ENCODE measurements at places on chromosomes 3 and 15.

DNA sequence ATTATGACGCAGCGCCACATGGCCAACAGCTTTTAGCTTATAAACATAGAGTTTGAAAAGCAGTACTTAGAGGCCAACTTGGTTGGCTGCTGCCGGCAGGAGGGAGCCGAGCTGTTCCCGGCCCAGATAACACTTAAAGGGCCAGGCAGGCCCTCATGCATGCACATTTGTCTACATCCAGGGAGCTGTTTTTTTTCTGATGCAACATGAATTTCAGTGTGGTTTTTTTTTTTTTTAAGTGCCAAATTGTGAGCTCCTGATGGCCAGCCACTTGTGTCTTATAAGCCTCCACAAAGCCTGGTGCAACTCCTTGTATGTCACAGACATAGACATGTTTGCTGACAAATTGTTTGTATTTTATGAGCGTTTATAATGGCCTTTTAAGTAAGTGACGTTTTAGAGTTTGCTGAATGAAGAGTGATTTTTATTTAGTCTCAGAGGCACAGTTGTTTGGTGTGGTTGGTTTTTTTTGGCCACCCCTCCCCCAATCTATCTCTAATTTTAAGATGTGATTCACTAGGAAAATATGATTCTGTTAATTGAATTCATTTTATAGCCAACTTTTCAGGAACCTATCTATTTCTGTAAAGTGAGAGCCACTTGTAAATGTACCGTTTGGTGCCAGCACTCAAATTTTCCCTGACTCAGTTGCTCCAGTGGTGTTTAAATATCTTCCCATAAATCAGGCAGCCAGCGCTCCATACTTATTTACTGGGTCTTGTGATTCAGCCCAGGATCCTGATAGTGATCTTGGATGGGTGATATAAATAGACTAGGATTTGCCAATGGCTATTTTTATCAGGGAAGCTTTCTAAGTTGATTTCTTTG, 134.3 kb downstream of the VGLL4 start:
- no peak for DNase-seq

DNA sequence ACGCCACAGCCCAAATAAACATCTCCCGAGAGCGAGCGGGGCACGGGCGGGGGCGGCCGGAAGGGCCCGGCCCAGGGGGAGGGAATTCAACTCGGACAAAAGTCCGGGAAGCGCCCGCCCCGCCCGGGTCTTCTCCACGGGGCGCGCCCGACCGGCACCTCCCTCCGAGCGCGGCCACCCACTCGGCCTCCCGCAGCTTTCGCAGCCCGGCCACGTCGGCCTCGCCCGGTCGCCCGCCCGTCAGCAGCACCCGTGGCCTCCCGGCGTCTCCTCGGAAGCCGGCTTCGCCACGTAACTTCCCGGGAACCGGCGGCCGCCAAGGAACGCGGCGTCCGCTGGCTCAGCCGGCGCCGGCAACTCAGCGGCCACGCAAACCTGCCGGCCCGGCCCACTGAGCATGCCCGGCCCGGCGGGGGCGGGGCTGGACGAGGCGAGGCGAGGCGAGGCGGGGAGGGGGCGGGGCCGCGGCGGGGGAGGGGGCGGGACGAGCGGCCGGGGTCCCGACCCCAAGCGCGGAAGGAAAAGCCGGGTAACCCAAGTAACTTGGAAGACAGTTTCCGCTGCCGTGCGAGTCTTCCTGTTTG, at the start of gene TJP1:
TSS of gene TJP1 (minus strand) at position 369 of the 584 bp plus-strand sequence. CDS start 440 bp downstream, outside the sequence.
- DNase-seq: no peak

DNA sequence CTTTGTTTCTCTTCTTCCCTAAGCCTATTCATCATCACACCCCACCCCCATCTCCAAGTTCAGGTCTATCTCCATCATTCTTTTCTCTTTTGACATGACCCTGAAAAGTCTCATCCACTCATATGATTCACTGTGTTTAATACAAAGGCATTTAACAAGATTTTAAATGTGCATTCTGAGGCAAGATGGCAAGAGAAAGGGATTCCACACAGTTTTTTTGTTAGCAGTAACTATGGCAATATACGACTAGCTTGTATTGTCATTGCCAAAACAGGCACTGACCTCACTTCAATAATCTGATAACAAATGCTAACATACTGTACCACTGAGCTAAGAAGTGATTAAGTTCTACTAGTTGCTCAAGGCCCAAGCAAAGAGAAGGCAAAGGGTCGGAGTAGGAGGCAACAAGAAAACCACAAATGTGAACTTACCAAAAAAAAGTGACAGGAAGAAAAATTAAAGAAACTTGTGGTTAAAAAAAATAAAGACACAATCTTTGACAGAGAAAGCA, 53.2 kb downstream of the FBN1 start:
- DNase-seq: no peak

- no peak for DNase-seq
Measured at GRCh38 chr3:27559835-27560234, 75.7 kb upstream of the SLC4A7 start.

GRCh38 chr3:48702320-48702920, 14.6 kb downstream of the IP6K2 start:
- no peak for DNase-seq

- DNase-seq: no peak
Measured at GRCh38 chr15:57751177-57751800, 44.8 kb downstream of the POLR2M start.

DNA sequence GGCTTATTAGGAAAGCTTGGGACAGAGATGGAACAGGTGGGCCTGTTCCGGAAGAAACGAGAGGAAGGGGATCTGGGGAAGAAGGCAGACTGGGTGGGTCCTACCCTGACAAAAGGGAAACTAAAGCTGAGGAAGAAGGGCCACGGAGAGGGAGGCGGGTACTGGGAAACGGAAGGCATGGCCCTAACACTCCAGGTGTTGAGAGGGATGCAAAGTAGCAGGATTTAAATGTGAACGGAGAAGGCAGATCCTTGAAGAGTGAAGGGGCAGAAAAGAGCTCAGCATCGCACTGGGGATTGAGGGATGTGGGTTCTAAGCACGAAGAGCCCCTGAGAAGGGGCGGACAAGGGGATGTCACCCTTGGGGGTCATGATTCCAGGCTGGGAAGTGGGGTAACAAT, 735 bp downstream of the STIMATE start:
- DNase-seq: no peak

DNA sequence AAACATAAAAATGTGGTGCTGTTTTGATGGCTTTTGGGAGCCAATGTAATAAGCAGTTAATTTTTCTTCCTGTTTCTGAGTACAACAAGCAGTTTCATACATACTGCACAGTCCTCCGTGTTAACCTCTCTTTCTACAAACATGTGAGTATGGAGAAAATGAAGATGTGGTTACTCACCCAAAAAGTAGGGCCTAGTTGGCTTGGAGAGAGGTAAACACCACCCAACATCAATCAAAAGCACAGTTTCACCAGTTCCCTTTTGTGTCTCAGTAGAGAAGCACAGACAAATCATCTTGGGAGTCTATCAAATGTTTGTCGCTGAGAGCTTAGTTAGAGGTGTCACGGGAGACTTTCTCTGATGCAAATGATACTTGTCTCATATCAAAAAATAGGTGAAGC, 320.2 kb downstream of the UNC13C start:
- no peak for DNase-seq

DNA sequence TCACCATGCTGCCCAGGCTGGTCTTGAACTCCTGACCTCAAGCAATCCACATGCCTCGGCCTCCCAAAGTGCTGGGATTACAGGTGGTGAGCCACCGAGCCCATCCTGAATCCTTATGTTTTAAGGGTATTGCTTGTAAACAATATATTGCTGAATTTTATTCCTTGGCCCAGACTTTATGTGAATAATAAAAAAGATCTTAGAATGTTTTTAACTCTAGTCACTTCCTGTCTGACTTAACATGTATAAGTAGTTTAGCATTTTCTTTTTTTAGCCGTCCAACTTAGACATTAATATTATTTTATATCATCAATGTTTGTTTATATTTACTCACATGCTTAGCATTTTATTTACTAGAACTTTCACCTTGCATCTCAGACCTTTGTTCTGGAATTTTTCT, 9.2 kb upstream of the EIF2B5 start:
- DNase-seq: no peak

DNA sequence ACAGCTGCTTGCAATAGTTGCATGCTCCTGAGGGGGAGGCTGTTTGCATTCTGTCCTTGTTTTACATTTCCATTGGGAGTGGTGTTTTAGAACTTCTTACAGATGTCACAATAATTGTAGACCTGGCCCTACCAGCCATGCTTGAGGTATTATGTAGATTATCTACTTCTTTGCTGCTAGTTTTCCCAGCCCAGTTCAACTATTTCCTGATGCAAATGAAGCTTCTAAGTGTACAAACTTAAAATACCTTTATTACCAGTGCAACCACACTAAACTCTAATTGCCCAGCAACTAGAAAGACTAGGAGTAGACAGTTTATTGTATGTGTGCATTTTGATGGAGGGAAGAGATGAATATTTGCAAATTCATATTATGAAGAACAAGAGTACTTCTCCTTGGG, 104.9 kb upstream of the MYZAP start:
- no peak for DNase-seq

DNA sequence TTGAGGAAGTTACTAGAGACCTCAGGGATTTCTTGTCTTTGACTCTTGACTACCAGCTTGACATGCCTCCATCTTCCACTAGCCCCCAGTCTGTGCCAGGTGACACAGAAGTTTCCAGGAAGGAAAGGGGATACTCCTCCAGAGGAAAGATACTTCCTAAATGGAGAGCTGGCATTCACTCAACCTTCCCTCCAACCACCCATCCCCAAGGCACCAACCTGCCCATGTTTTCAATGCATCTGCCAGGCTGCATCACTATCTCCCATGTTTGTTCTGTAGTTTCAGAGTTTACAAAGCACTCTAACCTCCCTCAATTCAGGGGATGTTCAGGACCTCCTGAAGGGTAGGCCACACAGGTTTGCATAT, 198.4 kb upstream of the LPP start:
- no peak for DNase-seq

DNA sequence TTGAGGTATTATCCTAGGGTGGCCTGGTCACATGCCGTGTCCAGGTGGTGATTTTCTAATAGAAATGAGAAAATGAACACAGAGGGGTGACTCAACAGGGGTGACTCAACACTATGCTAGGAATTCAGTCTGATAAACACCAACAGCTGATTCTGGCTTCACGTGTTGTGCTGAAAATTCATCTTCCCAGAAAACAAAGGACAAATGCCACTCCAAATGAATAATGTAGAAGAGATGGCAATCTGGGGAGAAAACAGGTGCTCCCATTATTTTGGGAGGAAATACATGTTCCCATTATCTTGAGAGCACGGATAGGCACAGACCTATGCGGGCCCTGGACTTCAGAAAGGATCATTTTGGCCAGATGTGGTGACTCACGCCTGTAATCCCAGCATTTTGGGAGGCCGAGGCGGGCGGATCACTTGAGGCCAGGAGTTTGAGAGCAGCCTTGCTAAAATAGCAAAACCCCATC, 101.2 kb upstream of the MEX3B start:
- DNase-seq: no peak

- DNase-seq: no peak
Measured at GRCh38 chr3:156511987-156512677, 42.8 kb downstream of the SSR3 start.

- DNase-seq: no peak
Measured at GRCh38 chr3:29890801-29891200, 609.9 kb downstream of the RBMS3 start.

GRCh38 chr15:48061605-48062004, 59.2 kb upstream of the SLC24A5 start:
- no peak for DNase-seq

Measured in CD4-positive, alpha-beta memory T cell (primary cell).